IPS-NIHi11 (cell line): ENCODE measurements at places on chromosomes 5 and 9.

DNA sequence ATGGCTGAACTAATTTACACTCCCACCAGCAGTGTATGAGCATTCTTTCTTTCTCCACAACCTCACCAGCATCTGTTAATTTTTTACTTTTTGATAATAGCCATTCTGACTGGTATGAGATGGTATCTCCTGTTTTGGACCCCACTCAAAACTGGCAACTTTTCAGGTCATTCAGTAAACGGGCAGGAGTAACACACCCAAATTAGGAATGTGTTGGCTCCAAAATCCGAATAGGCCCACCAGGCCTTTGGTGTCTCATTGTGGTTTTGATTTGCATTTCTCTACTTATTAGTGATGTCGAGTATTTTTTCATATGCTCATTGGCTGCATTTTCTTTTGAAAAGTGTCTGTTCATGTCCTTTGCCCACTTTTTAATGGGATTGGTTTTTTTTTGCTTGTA is 517.1 kb downstream of the TMEM232 start:
- DNase-seq, result no peak

DNA sequence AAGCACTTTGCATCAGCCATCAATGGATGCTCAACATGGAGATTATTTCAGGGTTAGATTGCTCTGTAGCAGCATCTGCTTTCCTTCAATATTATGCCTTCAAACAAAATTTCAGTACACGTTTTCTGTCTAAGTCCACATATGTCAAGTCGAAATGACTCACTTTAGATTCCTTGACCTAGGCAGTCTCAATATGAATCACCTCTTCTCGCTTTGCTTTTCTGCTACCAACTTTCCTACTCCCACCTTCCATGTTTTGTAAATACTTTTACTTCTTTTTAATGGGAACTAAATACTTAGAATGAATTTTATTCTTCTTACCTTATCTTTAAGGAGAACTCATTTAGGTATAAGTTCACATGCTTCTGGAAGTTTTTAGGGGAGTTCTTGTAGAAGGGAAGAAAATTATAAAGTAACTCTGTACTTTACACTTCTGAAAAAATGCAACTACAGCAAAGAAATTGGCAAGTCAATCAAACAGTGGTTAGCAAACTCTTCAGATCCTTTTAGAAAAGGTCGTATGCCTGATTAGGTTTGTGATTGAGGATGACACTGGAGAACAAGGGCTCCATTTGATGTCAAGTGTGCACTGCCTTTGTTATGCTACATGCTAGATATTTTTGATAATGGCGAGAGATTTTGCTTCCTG is 478.5 kb upstream of the SMARCA2 start:
- no peak for DNase-seq

GRCh38 chr5:127846884-127847283 is 143.7 kb downstream of the CCDC192 start:
- no peak for DNase-seq

DNA sequence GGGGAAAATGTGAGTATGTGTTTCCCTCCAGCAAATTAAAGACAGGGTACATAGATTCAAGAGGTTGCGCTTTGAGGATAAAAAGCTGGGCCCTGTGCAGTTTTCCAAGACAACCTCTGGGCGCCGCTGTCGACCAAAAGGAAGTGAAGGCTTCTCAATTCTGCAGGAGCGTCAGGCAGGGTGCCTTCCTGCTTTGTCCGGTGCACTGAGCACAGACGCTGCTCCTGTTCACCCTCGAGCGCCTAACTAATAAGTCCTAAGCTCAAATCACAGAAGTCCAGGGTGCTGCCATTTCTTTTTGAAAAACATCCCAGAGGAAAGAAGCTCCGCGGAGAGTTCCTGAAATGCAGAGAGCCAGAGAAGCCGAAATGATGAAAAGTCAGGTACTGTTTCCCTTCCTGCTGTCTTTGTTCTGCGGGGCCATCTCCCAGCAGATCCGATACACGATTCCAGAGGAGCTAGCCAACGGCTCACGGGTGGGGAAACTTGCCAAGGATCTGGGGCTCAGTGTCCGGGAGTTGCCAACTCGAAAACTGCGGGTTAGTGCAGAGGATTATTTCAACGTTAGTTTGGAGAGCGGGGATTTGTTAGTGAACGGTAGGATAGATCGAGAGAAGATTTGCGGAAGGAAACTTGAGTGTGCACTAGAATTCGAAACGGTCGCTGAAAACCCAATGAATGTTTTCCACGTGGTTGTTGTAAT is at the start of gene PCDHGB1:
TSS of gene PCDHGB1 (plus strand) at position 183 of the 703 bp plus-strand sequence. CDS start at position 345, 162 bp downstream.
- DNase-seq, result peak; percentile 75

- no peak for DNase-seq
Observed at GRCh38 chr5:125112196-125112595, 365.8 kb upstream of the ZNF608 start.

- peak; percentile 41 for DNase-seq
Observed at GRCh38 chr5:141651728-141652105, 499 bp upstream of the FCHSD1 start.

DNA sequence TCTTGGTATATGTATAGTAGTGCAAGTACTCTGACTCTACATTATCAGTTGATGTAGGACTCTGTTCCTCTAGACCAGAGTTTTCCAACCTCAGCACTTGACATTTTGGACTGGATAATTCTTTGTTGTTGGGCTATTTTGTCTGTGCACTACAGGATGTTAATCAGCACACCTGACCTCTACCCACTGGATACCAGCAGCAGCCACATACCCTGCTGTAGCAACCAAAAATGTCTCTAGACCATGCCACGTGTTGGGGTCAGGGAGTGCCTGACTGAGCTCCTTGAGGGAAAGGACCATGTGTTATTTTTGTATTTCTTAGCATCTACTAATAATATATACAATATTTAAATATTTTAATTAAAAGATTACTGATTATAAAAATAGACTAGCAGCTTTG is 42.7 kb downstream of the TNPO1 start:
- no peak for DNase-seq

- DNase-seq, result peak; percentile 40
Observed at GRCh38 chr5:115369430-115370144, 73.1 kb upstream of the CCDC112 start.

DNA sequence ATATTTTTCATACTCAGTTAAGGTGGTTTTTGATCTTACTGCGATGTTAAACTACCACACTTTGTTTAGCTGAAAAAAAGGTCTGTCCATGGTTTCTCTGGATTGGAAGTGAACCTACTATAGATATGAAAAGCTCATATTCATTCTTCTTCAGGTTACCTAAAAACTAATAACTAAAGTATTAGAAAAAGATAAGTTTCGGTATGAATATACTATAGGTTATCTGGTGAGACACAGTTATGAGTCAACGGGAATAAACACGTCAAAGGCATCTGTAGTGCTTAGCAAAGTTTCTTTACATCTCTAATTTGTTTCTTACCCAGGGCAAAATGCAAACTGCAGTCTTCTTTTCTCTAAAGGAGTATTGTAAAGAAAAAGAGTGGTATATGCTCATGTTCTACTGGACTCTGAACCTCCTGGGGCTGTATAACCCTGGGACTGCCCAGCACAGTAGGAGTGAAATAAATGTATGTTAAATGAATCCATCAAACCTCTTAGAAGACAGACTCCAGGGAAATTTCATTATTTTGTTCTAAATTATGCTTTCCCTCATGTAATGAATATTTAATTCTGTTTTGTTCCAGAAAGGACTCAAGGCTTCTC is 521.9 kb downstream of the PDE4D start:
- DNase-seq, result no peak

- peak; percentile 23 for DNase-seq
Observed at GRCh38 chr5:55691265-55692105, 20.6 kb downstream of the SLC38A9 start.

- DNase-seq, result no peak
Observed at GRCh38 chr9:130636648-130637020, 27.8 kb upstream of the PRDM12 start.

- no peak for DNase-seq
Observed at GRCh38 chr9:132846109-132846917, 31.8 kb downstream of the AK8 start.

- no peak for DNase-seq
Observed at GRCh38 chr5:6708814-6709213, 4.4 kb upstream of the TENT4A start.

GRCh38 chr5:127417528-127417927 is 99.9 kb upstream of the PRRC1 start:
- DNase-seq, result no peak

DNA sequence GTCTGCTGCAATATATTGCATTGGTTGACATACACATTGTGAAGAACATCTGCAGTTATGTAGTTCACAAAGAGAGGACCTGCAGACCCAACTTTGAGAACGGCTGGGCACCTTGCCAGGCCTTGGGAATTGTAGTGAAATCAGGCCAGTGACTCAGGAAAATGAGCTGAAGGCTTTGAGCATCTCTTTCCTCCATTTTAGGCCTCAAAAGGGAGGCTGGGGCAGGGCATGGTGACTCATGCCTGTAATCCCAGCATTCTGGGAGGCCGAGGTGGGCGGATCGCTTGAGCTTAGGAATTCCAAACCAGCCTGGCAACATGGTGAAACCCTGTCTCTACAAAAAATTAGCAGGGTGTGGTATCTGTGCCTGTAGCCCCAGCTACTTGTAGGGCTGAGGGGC is 1.4 kb upstream of the IPPK start:
- no peak for DNase-seq

DNA sequence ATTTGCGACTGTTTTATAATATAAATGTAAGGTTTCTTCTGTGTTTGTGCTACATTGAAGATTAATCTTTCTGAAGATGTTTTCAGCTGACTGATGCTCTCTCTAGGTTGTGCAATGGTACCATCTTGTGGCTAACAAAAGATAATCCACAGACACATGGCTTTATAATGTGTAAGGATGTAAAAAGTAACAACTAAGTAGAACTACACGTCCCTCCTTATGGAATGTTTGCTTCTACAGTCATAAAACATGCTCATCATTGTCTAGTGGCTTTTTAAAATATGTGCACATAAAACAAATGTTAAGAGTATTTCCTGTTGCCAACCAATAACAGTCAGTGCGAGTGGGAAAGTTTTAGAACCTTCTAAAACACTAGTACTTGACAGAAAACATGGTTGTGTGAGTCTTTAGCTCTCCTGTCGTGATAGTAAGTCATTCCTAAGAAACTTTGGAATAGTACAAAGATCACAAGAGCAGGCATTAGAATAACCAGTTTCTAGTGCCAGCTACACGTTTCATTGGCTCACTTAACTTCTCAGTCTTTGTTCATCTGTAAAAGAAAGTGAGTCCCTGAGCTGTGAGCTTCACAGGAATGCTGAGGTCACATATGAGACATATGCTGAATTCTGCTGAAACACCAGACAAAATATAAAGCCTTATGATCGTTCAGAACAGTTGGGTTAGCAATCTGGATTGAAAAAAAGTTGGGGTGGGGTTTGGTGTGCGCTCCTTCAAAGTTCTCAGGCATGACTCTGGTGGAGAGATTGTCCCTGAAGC is 75.7 kb upstream of the GLIS3 start:
- DNase-seq, result peak; percentile 19

DNA sequence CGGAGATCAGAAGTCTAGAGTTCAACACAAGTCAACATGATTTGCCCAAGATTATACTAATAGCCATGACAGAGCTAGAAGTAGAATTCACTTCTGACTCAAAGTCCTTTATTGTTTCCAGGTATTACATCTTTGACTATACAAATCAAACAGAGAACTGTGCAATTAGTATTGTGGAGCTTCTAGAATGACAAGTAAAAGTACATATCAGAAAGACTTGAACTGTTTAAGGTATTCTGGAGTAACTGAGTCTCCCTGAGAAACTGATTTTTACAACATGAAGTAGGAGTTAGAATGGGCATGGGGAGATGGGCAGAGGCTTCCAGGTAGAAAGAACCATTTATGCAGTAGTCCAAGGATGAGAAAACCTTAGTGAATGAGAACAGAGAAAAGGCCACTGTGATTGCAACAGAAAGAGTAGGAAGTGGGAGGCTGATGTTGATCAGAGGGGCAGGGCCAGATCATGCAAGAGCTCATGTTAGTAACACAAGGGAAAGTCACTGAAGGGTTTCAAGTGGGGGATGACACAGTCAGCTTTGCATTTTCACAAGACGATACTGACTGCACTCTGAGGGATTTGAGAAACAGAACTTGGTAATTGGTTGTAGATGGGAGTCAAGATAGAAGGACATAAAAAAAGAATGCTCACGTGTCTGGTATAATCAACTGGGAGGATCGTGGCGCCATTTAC is 280.7 kb downstream of the RFX3 start:
- DNase-seq, result no peak

- no peak for DNase-seq
Observed at GRCh38 chr5:177083357-177083756, 3.4 kb upstream of the FGFR4 start.

DNA sequence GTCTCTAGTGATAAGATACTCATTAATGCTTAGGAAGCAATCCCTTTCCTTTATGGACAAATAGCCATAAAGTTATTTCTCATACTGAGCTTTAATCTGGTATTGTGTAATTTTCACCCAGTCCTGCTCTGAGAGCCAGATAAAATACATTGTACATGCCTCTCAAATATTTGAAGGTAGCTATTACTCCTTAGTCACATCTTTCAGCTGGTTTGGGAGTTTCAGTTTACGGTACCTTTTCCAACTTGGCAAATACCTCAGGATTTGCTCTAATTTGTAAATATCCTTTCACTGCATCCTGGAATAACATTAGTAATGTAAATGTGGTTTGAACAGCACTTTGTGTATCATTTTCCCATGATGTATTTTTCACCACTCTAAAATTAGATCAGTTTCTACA is 47.4 kb downstream of the ABHD17B start:
- no peak for DNase-seq

DNA sequence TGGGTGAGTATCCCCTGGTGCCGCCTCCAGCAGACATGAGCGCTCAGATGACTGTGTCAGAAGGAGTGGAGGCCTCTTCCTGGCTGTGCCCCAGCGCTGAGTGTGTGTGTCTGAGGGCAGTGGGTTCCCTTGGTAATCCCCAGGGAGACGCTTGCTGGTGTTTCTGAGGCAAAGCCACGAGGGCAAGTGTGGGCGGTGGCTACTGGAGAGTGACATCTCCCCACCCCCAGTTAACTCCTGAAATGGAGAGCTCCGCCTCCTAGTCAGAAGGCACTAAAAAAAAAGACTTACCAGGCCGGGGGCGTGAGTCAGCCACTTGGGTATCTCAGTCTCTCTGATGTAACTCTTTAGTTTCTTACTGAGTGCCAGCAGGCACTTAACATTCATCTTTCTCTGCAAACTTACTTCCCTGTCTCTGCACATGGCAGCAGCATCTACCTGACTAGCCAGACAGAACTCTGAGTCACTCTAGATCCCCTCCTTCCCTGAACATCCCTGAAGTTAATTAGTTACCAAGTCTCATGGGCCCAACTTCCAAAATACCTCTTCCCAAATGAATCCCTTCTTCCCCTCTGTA is 19.3 kb downstream of the ORM2 start:
- DNase-seq, result peak; percentile 86

DNA sequence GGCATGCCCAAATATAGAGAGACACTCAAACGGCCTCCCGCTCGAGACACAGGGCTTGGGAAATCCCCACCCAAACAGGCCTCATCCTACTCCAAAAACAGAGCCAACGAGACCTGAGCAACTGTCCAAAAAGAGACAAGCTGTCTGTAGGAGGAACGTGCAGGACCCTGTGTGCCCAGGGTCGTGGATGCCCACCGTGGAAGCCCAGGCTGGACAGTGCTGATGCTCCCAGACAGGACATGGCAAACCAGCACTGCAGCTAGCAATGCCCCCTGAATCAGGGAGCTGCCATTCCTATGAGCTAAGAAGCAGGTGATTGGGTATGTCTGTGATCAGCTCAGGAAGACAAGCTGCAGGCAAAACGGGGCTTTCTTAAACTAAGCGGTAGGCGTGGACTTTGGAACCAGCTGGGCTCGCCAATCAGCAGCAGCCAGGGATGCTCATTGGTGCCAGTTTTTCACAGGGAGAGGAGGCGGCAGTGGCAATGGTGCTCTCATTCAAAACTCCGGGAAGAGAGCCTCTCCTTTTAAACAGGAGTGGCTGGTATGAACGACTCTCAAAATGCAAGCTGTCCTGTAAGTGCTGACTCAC is 113.1 kb upstream of the IRX2 start:
- no peak for DNase-seq
